Psoas muscle (tissue), 8 donors: ENCODE measurements at places on chromosomes 1 and 21. TPM values are rescaled to one million over a fixed set of nuclear protein-coding genes. Genes with fewer than 3 reads are reported as not detected.

DNA sequence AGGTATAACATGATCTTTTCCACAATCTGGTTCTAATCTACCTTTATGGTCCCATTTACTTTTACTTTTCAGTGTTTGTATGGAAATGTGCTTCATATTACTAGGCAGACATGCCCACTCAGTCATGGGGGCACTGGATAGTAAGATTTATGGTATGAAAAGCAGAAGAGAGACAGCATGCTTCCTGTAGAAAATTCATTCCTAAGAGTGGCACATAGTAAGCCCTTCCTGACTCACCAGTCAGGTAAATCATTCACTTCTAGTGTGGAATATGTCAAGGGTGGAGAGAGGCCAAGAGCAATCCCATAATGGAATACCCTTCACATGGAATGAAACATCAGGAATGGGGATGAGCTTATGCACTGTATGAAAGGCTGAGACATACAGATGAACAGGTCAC, 49.5 kb upstream of the BCL10 start:
- no peak for DNase-seq
- no peak overlapping the region for H3K4me3 ChIP-seq
- no peaks in the 10 kb centered on the region for H3K36me3 ChIP-seq
- H3K27me3 ChIP-seq: no peaks in the 10 kb centered on the region

OPTC gene
- polyA plus RNA-seq: not detected

GRCh38 chr21:46218906-46219590, 9.5 kb downstream of the LSS start:
- H3K4me3 ChIP-seq: no peak overlapping the region
- no peak for DNase-seq
- peaks cover 4% of the 10 kb centered on the region for H3K4me1 ChIP-seq
- H3K27me3 ChIP-seq: no peaks in the 10 kb centered on the region
- no peak overlapping the region for H3K27ac ChIP-seq
- H3K36me3 ChIP-seq: no peaks in the 10 kb centered on the region

- H3K27me3 ChIP-seq: no peaks in the 10 kb centered on the region
- H3K4me1 ChIP-seq: no peaks in the 10 kb centered on the region
- no peaks in the 10 kb centered on the region for H3K36me3 ChIP-seq
- H3K4me3 ChIP-seq: no peak overlapping the region
- H3K27ac ChIP-seq: no peak overlapping the region
- no peak for DNase-seq
Observed at GRCh38 chr1:95095833-95096217, 21.3 kb upstream of the TLCD4 start.
